ENCODE measurements at places on chromosomes 1 and 21.

GRCh38 chr1:34358636-34359035 is 181.9 kb downstream of the C1orf94 start:
- no peak for DNase-seq

DNA sequence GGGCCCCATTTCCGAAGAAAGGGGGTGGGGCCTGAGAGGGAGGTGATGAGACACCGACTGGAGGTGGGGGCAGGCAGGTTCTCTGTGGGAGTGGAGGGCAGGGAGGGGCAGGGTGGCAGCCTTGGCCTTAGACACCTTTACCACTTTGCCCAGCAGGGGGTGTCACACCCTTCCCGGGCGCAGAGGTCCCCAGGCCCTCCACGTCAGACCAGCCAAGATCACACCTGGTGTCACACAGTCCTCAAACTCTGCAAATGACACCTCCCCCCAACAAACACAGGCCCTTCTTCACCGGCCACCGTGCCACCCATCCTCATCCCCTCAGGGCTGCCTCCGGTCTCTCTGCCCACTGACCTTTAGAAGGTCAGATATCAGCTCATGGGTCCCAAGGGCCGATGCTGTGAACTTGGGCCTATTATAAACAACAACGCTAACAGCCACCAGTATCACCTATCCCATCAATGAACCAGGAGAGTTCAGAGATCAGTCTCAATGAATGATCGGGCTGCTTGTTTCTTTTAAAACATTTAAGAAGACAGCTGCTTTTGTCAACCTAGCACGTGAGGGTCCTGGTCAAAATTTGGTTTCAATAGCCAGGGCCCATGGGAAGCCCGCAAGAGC is 103.9 kb downstream of the CASZ1 start:
- DNase-seq: peak; percentile 44

DNA sequence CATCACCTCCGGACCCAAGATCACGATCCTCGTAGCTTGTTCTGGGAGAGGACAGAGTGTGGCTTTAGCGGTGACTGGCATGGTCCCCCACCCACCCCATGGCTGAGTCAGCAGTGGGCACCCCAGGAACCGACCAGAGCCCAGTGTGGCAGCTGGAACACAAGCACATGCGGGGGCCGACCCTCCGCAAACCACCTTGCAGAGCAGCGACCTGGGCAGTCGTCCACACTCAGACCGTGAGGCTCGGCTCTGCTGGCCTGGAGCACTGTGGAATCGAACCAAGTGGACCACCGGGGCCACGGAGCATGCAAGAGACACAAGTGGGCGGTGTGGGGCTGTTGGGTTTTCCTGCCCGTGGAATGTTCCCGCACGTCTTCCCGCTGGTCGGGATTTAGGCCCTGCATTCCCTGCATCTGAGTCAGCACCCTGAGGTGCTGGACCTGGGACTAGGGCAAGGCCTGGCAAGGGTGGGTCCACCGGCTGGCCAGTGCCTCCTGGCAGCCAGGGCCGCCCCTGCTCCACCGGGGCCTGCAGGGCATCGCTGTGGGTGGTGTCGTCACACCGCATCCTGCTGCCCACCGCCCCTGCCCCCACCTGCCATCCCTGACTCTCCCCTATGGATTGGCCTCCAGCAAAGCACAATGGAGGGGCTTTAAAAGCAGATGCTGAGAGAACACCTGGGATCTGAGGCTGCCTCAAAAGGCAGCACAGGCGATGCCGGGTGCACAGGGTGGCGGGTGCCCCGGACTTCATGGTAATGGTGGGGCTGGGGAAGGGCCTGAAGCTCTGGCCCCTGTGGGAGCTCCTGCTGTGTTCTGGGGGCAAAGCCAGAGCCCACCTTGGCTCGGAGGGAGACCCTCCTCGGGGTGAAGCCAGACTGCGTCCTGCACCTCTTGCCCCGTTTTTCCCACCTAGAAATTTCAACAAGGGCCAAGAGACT is 18.5 kb downstream of the MORN1 start:
- DNase-seq: no peak

DNA sequence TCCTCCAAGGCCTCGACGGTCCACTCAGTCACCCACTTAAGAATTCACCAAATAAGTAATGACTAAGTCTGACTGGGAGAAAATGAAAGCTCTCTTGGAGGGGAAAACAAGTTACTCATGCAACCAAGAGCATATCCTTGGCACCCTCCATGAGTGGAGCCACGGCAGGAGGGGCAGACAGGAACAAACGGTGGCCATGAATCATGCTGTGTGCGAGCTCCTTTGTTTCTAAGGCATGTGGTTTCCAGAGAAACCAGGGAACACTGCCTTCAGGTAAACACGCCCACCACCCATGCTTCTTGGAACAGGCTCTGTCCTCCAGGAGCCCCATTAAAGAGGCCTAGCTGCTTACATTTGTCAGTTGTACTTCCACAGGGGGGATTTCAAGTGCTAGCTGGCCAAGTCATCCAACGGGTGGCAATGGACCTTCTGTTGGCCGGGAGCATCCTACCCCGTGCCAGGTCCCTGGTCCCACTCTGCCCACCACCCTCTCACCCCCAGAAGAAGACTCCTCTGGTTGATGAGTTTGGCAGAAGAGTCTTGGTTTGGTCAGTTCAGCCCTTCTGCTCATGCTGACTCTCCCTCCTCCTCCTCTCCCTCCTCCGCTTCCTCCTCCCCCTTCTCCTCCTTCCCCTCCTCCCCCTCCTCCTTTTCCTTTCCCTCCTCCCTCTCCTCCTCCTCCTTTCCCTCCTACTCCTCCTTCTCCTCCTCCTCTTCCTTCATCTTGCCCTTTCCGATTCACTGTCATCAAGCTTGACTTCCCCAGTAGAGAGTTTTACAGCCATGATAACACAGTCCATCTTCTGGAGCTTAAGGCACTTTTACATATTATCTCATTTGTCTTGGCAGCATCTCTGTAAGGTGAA is 107.6 kb downstream of the CCDC185 start:
- no peak for DNase-seq

DNA sequence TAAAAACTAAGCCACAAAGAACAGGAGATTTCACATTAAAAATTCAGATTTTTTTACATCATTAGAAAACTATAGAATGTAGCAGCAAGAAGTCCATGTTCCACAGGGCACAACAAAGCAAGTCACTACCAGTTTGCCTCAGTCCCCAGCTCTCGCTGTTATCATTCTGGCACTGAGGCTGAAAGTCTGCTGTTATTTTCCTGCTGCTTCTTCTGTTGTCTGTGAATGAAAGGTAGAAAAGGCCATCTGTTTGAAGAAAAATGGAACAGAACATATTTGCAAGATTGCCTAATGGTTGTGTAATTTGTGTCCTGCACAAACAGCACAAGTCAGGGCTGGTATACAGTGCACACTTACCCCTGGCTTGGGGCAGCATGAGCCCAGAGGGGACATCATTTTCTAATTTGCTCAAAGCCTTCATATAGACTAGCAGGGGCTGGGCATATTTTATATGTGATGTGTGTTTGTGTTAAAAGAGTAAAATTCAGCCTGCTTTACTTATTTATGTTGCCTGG is 105.6 kb upstream of the COG2 start:
- no peak for DNase-seq

- DNase-seq: no peak
These were observed 30.4 kb downstream of the PIK3C2B start for GRCh38 chr1:204464187-204464631.

DNA sequence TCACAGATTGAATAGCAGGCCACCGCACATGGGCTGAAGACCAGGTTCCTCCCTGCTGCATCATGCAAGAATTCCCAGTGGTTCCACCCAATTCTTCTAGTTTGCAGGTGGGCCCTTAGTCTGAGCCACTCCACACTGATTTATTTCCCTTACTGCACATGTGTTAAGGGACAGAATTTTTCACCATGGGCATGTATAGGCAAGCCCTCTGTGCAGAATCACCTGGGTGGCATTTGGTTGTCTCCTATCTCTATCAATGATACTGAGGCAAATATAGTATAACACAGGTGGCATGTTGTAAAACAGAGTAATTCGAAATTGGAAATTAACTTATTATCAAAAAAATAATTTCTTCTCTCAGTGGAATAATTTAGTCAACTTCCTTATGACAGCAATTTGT is 1892.4 kb downstream of the NCAM2 start:
- DNase-seq: no peak

DNA sequence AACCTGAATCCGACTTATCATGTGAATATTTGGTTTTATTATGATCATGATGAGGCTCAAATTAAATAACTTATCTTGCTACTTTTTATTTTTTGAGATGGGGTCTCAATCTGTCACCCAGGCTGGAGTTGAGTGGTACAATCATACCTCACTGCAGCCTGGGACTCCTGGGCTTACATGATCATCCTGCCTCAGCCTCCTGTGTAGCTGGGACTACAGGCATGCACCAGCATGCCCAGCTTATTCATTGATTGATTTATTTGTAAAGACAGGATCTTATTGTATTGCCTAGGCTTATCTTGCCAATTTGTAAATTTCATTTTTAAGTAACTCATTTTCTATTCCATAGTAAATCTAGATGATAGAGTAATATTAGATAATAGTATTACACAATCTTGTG is 84.3 kb downstream of the COL11A1 start:
- DNase-seq: no peak

GRCh38 chr1:208221291-208221622 is 22.9 kb downstream of the PLXNA2 start:
- no peak for DNase-seq

- DNase-seq: no peak
These were observed 300.3 kb downstream of the NPHP4 start for GRCh38 chr1:5691795-5692509.

DNA sequence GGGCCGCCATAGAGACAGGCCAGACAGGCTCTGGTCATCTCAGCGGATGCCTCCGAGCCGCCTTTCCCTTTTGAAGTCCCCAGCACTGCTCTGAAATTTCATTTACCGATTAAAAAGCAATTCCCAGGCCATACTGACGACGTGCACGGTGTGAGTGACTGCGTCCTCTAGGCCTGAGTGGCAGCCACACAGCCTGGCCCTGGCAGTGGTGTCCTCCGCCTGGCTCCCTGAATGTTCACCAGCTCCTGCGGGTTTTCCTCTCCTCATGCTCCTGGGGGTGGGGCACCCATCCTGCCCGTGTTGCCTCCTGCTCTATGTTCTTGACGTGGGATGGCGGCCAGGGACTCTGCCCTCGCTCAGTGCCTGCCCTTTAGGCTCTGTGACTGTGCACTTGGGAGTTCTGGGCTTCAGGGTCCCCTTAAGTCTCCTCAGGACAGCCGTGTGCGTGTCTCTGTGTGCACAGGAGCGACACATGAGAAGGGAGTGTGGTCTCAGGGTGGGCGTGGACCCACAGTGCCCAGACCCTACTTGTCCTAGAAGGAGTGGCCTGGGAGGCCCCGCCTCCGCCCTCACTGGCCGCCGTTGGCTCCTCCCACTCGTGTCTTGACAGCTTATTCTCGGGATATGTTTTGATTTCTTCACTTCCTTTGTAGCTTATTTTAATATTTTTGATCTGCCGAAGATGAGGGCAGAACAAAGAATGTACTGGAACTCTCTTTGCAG is 3.6 kb downstream of the SKI start:
- peak; percentile 76 for DNase-seq

DNA sequence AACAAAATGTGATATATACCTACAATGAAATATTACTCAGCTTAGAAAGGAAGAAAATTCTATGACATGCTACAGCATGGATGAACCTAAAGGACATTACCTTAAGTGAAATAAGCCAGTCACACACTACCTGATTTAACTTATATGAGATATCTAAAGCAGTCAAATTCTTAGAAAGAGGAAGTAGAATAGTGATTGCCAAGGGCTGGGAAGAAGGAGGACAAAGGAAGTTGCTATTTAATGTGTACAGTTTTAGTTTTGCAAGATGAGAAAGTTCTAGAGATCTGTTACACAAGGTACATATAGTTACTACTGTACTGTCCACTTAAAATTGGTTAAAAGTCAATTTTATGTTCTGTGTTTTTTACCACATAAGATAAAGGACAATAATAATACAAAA is 87.5 kb upstream of the KCTD3 start:
- no peak for DNase-seq

DNA sequence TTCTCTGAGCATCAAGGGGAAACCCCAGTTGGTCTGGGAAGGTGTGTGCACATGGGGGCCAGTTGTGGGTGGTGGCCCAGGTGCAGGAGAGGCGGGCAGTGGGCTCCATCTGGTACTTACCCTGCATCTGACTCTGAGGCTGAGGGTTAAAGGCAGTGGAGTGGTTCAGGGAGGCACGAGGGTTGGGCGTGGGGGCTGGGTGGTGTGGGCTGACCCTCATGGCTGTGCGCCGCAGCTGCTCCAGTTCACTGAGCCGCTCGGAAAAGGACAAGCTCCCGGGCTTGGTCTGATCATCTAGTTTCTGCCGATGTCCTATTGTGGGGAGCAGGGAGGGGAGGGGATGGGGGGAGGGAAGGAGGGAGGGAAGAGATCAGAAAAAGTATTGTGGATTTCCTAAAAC is 165.5 kb downstream of the CLIC6 start:
- no peak for DNase-seq

DNA sequence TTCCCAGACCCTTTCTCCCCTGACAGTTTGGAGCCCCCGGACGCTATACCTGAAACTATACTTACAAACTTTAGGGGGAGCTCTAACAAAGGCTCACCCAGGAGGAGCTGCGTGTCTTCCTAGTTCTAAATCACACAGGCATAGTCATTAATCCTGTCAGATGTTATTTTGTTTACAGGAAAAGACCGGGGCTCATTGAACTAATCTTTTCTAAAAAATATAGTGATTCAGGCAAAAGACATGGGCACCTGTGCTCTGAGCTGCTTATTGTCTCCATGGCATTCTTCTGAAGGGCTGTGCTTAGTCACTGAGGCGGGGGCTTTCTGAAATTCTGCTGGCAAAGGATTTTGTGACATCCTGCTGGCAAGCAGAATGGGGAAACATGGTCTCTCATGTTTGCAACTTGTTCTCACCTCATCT is 1577.0 kb downstream of the NCAM2 start:
- peak; percentile 49 for DNase-seq
